Stimulated activated CD4-positive, alpha-beta T cell treated with anti-CD3 and anti-CD28 coated beads, Interleukin-1b, Interleukin-23, amount 100 ng/mL, for 1 hour (primary cell): ENCODE measurements at places on chromosomes 7 and 10.

GRCh38 chr10:9449530-9449929 lies 1395.0 kb downstream of the GATA3 start:
- no peak for DNase-seq

GRCh38 chr10:86481761-86482160 lies 39.8 kb downstream of the WAPL start:
- no peak for DNase-seq

DNA sequence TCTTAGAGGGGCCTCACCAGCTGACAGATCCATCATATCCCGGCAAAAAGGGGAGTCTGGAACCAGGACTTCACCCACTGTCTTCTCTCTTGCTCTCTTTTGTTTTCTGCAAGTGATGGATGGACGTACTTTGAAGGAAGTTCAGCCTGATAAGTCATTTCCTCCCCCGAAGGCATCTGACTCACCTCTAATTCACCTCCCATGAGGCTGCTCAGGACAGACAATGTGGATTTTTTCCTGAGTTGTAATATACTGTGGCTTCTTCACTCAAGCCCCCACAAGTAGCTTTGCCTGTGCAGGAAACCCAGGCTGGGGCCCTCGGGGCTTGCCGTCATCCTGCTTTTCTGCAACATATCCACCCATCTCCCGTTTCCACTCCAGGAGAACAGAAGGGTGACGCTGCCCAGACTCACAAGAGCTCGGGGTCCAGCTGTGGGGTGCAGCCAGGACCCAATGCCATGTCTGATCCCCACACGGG lies 70.4 kb downstream of the ASB13 start:
- no peak for DNase-seq

DNA sequence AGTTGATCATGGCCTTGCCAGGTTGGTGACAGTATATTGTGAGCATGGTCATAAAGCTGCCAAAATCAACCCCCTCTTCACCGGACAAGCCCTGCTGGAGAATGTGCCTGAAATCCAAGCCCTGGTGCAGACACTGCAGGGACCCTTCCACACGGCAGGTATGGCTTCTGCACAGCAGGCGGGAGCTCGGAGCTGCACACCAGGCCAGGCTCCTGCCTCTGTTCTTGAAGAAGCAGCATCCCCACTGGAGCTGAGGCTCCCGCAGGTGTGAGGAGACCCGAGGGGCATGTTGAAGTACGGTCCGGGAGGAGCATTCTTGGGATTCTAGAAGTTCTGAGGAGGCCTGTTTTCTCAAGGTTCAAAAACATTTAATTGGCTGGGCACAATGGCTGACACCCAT lies 12.7 kb downstream of the DHTKD1 start:
- no peak for DNase-seq

DNA sequence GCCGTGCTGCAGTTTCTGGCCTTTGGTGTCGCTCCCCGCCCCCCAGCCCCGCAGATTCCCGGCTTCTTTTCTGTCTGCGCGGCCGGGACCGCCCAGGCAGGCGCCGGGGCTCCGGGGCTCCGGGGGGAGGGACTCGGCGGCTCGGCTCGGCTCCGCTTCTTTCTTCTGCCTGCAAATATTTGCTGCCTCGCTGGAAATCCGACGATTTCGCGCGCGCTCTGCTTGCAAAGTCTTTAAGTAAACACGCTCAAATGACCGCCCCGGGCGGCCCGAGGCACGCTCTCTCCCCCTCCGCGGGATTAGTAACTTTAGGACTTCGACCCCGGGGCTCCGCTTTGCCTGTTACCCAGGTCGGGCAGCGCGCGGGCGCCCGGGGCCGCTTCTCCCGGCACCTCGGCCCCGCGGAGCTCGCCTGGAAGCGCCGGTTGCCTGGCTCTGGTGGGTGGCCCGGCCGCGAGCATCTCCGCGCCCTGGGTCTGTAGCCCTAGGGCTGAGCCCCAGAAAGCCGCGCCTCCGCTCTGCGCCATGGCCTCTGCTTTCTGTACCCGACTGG lies 3.9 kb upstream of the GATA3 start:
- no peak for DNase-seq

- DNase-seq = no peak
Measured at GRCh38 chr10:67306588-67307205, 380.9 kb downstream of the LRRTM3 start.

- DNase-seq = no peak
Measured at GRCh38 chr7:44707558-44708230, 41.0 kb upstream of the ZMIZ2 start.

DNA sequence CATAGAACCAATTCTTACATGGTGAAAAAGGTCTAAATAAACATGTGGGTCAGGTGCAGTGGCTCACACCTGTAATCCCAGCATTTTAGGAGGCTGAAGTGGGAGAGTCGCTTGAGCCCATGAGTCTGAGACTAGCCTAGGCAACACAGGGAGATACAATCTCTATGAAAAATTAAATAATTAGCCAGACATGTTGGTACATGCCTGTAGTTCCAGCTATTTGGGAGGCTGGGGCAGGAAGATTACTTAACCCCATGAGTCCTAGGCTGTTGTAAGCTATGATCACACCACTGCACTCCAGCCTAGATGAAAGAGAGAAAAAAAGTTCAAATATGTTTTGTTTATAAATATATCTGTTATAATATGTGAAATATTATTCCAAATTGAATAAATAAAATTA lies 643.6 kb downstream of the IPMK start:
- DNase-seq = no peak

- no peak for DNase-seq
Measured at GRCh38 chr7:32592701-32593100, 97.4 kb downstream of the AVL9 start.

DNA sequence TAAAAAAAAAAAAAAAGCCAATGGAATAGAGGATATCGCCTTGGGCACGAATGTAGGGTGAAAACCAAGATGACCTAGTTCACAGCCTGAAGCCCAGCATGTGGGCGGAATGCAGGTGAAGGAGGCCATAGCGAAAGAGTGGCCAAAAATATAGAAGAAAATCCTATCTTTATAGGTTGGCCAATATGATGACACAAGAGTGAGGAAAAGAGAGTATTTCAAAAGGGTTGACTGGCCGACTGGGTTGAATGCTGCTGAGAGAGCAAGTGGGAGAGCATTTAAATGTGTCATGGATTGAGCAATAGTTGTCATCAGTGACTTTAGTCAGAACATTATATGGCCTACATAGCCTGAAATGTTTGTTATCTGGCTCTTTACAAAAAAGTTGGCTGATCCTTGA lies 17.2 kb upstream of the GLI3 start:
- DNase-seq = no peak

DNA sequence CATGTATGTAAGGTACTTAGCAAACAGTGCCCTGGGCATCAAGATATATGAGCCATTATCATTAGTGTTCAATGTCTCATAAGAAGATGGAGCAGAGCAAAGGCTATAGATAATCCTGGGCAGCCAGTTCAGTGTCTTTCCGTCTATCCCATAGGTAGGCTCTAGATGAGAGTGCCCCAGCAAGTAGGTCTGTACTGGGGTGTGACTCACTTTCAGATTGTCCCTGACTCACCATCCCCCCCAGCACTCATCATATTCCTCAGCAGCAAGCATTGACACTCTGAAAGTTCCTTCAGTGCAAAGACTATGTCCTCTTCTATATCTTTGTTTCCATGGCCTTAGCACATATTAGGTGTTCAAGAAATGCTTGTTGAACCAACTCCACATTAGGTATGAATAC lies 20.0 kb upstream of the FAM204A start:
- DNase-seq = no peak

DNA sequence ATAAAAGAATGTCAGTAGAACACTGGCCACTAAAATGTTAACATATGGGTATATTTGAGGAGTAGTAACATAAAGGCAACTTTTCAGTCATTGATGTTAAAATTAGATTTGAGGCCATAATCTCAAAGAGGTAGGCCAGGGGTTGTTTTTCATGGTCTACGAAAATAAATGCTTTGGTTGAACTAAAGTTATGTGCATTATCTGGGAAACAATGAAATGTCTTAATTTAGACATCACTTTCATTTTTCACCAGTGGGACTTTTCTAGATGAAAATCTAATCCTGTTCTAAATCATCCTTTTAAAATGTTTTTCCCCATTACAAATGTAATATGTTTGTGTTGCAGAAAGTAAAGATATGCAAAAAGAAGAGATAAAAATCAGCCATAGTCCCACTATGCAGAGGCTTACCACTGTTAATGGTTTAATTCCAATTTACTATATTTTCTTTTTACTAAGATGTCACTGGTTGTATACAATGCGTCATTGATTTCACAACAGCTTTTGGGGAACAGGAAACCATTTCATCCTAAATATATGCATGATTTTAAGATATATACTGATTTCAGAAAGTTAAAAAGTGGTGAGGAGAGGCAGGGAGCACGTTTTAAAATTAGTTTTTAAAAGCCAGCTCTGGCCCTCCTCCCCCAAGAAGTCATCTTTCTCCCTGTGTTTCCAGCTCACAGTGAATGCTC lies 64.3 kb downstream of the ARID5B start:
- DNase-seq = no peak

- DNase-seq = no peak
Measured at GRCh38 chr10:60951272-60951724, 7.3 kb upstream of the RHOBTB1 start.

DNA sequence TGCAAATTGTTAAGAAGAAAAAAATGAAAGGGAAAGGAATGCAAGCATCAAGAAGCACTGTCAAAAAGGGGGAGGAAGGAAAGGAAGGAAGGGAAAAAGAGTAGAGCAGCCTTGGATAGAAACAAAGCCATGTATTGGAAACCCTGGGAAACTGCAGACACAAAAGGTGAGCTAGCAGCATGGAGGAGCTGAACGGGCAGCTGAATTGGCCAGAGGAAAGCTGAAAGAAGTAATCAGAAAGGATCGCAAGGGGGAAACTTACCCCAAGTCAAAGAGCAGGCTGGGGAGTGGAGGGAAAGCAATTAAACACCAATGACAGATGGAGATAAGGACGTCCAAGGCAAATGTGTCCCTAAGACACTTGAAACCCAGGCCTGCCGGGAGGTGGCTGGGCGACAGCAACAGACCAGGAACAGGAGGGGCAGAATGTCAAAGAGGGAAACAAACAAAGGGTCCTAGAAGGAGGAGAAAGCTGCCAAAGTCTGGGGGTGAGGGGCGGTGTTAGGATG lies 93.8 kb upstream of the SVIL start:
- DNase-seq = no peak

DNA sequence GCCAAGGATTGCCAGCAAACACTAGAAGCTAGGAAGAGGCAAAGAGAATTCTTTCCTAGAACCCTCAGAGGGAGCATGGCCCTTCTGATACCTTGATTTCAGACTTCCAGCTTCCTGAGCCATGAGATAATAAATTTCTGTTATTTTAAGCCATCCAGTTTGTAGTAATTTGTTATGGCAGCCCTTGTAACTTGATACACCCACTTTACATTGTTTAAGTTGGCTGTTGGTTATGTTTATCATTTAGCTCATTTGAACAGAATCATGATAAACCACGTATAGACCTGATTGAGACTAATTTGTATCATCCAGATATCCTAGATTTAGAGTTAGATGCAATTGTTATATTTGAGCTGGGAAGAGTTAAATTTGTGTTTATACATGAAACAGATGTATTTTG lies 9.4 kb upstream of the TES start:
- DNase-seq = no peak

GRCh38 chr10:103969436-103969835 lies 2.5 kb downstream of the SLK start:
- DNase-seq = no peak

GRCh38 chr7:30012757-30013156 lies 13.7 kb downstream of the FKBP14 start:
- DNase-seq = no peak

GRCh38 chr7:150402671-150403321 lies 23.7 kb downstream of the ZNF775 start:
- DNase-seq = no peak

DNA sequence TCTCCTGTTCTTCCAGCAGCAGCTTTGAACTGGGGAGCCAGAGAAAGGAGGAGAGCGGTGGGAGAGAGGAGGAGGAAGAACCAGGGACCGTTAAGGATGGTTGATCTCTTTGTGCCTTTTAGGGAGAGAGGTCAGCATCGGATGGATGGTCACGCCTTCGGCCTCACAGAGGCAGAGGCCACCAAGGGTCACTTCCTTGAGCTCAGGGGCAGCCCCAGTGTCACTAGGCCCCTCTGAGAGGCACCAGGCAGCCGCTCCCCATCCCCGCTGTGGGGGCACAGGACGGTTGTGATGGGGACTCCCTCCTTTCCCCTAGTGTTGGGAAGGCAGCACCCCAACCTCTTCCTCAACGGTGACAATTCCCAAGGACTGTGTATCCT lies 121.4 kb downstream of the DNAJB6 start:
- no peak for DNase-seq

GRCh38 chr10:129868449-129869035 lies 95.5 kb downstream of the EBF3 start:
- no peak for DNase-seq

GRCh38 chr10:121221991-121222390 lies 370.8 kb downstream of the WDR11 start:
- no peak for DNase-seq

DNA sequence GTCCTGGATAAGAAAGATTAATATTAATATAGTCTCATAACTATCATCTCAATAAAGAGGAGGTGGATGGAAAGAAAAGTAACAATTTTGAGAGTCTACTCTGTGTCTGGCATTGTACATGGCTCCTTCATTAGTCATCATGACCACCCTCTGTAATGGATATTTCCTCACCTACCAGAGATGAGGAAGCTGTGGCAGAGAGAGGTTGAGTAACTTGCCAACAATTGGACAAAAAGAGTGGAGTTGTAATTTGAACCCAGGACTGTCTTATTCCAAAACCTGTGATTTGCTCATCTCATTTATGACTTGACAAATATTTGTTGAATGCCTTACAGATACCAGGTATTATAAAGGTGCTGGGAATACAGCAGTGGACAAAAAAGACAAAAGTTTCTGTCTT lies 2.1 kb upstream of the IDE start:
- DNase-seq = no peak

DNA sequence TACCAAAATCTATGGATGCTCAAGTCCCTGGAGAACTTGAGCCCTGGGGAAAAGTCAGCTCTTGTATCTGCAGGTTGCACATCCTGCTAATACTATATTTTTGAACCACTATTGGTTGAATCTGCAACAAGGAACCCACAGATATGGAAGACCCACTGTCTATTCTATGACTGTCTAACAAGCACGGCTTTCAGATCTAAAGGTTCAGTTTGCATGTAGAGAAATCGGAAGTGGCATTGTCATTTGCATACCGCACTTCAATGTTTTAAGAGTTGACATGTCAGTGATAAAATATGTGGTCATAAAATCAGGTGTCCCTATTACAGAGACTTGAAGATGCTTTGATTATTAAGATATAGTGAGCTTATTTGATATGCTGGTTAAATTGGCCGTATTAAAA lies 95.6 kb downstream of the MALRD1 start:
- DNase-seq = no peak

GRCh38 chr10:127618797-127619196 lies 69.7 kb downstream of the NPS start:
- DNase-seq = no peak
